ENCODE measurements at places on chromosomes 1 and 21.

DNA sequence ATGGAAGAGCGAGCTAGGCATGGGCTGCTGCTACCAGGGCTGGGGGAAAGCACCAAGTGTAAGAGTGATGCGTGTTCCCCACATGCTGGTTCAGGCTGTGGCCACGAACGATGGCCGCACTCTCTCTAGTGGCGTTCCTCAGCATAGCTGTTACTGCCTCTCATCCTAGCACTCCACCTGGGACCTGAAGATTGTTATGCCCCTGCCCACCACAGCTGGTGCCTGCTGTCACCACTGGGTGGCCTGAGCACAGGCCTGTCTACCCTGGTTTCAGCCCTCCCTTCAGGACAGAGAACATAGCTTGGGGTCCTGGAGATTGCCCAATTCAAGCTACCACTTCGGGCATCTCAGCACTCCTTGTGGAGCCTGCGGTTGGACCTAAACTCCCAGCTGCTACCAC is 80.1 kb upstream of the PDC start:
- DNase-seq: no peak

DNA sequence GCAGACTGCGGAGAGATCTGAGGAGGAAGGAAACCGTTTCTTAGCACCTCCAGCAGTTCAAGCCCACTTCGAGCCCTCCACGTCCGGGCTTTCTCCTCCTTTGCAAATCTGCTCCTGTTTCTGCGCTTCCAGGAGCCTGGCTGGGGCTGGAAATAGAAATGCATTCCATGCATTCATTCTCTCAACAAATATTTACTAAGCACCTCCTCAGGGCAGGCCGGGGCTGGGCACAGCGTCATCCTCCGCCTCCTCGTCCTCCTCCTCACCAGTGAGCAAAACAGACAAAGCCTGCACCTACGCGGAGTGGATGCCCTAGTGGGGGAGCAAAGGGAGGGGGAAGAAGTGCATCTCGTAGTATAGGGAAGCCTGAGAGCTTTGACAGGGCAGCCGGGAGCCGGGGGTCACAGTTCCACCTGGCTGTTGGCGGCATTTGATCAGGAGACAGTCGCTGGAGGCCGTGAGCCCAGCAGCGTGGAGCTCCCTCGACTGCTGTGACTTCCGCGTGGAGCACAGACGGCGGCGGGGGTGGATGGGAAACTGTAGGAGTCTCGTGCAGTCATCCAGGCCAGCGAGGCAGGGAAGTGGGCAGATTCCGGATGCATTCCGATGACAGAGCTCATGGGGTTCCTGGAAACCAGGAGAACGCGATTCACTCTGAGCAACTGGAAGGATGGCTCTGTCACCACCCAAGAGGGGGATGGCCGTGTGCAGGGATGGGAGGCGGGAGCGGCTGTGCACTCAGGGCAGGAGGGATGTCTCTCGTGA is 93.5 kb downstream of the SIK1 start:
- DNase-seq: no peak

DNA sequence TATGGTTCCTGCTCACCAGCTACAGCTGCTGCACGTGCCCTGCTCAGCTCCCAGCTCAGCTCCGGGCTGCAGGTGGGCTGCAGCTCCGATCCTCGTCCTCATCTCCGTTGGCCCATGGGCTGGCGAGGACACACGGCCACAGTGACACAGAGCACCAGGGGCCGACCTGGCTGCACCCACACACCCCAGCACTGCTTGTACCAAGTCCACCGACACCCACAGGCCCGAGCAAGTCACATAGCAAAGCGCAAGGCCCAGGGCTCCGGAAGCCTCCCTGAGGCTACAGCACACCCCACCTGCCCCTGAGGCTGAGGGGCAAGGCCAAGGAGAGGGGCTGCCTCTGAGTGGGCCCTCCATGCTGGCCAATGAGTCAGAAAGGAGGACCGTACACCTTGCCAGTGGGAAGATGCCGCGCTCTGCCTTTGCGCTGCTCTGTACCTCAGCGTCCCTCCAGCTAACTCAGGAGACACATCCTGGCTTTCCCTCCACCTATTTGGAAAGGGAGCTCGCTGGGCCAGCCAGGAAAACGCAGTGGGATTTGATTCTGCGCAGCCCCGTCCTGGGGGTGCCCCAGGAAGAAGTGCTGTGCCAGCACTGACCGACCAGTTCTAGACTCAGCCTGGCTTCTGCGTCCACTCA is 124.8 kb downstream of the SIK1 start:
- no peak for DNase-seq

DNA sequence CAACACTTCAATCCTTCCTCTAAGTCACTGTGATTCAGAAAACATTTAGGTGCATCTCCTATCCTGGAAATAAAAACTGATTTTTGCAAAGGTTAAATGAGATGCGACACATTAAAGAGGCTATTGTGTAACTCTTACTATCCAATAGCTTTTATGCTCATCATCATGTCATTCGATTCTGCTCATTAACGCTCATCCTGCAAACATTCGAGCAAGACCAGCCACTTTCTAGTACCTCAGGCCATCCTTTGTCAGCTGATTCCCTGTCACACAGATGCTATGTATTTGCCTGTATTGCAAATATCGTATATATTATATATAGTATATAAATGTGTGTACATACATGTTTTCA is 131.6 kb downstream of the TLR5 start:
- DNase-seq: no peak

DNA sequence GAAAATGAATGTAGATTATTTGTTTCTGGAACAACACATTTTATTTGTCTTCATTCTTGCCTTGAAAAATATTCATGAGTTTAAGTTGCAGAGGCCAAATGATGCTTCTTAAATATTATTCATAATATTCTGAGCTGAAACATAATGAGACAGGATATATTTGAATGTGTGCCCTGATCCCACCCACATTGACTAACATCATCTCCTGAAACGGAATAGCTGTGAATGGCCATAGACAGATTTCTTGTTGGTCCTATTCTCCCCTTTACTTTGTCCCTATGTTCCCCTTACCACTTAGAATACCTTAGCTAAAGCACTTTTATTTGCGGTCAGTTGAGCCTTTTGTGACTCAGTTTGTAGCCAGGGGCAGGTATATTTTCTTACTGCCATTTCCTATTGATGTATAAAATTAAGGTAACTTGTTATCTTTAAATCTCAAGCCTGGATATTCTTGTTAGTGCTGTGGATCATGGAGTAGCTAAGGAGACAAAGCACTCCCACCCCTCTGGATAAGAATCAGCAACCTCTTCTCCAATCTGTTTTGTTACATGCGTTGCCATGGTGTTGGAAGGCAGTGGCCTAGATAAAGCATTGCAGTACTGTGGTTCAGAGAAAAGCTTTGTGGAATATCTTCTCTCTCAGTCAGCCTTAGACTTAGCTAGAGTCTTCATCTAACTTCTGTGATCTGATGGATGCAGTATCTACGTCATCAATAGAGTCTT is 478.5 kb upstream of the DEPDC1 start:
- peak; percentile 29 for DNase-seq

GRCh38 chr1:222443566-222443965 is 104.3 kb downstream of the HHIPL2 start:
- no peak for DNase-seq

DNA sequence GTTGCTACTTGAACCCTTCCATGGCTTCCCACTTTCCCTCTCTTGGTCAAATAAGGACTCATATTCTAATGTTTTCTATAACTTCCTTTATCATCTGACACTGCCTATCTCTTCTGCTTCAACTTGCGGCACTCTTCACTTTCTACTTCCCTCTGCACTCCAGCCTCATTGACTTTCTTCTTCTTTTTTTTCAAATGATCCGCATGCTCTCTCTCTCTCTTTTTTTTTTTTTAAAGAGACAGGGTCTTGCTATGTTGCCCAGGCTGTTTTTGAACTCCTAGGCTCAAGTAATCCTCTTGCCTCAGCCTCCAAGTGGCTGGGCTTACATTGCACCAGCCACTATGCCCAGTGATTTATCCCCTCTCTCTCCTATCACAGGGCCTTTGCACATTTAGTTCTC is 7.3 kb upstream of the IL10 start:
- DNase-seq: no peak

- no peak for DNase-seq
These were observed 262.4 kb downstream of the ST6GALNAC3 start for GRCh38 chr1:76336931-76337371.

- no peak for DNase-seq
These were observed 1.1 kb downstream of the TFF2 start for GRCh38 chr21:42349420-42350317.

GRCh38 chr1:24946861-24947658 is 17.0 kb upstream of the RUNX3 start:
- DNase-seq: no peak

DNA sequence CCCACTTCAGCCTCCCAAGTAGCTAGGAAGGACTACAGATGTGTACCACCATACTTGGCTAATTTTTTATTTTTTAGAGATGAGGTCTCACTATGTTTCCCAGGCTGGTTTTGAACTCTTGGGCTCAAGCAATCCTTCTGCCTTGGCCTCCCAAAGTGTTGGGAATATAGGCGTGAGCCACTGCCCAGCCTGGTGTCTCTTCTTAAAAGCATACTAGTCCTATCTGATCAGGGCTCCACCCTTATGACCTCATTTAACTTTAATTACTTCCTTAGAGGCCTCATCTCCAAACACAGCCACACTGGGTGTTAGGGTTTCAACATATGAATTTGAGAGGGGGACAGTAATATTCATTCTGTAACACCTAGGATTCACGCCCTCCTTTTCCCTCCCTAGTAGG is 130.9 kb downstream of the GLIS1 start:
- DNase-seq: no peak

DNA sequence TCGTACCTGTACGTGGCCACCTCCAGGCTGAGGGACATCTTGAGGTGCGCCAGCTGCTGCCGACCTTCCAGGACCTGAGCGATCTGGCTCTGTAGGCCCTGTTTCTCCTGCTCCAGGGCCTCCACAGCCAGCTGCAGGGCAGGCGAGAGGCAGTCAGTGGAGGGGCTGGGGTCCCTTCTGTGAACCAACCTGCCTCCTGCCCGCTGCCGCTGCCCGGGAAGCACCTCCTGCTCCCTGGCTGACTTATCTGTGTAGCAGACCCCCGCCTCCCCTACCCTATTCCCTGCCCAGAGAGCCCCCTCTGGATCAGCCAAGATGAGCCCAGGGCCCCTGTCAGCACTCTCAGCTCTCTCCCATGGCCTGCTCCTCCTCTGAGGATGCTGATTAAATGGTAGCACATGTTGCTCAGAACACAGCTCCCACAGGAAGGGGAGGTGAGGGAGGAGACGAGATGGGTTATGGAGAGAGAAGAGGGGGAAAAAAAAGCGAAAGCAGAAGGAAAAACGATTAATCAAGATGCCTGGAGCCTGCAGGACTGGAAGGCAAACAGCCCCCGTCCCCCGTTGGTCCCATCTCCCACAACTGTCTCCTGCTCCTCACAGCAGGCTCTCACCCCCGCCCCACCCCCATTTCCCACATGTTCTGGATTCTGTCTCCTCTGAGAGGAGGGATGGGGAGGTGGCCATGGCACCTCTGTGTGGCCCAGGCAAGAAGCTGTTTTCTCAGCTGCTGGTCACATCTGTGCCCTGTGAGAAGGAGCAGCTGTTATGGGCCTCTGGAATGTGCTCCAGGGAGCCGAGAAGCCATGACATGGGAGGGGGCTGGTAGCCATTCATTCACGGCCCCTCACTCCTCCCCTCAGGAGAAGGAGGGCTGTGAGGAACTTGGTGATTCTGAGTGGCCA is 1.7 kb downstream of the NES start:
- peak; percentile 80 for DNase-seq

DNA sequence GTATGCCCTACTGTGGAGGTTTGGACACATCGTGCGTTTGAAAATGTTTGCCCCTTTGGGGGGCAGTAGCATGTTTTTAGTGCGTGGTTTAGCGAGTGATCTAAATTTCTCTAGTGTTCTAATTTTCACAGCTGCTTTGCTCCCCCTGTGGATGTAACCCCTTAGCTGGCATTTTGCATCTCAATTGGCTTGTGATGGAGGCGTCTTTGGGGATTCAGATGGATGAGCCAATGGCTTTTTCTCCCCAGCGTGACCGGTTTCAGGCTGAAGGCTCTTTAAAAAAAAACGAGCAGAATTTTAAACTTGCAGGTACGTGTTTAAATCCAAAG is 836 bp downstream of the CDC7 start:
- no peak for DNase-seq

DNA sequence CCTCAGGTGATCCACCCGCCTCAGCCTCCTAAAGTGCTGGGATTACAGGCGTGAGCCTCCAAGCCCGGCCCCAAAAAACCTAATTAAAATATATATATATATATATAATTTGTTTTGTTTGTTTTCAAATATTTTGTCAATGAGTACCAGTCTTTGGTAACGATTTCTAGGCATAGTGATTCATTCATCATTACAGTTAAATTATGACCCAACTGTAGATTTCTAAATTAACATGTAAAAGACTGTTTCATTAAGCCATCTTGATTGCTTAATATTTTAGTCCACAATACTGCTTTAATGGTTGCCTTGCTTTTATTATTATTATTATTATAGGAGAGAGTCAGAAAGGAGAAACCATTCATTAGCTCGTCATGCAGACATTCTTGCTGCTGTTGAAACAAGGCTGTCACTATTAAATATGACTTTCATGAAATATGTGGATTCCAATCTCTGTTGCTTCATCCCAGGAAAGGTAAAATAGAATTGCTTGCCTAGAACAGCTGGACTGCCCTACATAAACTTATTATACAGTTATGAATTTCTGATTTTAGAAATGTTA is 19.9 kb downstream of the FBXO28 start:
- no peak for DNase-seq

DNA sequence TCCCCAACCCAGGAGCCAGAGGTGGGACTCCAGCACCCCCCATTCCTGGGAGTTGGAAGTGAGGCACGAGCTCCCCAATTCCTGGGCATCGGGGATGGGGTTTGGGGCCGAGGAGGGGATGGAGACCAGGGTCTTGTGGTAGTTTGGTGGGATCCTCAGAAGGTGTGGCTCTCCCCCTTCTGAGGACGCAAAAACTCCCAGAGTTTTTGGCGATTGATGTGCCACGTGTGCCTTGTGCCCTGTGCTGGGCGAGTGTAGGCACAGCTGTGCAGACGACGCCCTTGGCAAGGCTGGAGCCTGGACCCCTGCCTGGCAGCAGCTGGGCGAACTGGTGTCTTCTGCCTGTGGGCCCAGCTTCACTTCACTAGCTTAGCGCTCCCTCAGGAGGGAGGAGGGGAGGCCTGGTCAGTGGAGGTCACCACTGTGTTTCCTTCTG is 2.6 kb downstream of the GUK1 start:
- no peak for DNase-seq

DNA sequence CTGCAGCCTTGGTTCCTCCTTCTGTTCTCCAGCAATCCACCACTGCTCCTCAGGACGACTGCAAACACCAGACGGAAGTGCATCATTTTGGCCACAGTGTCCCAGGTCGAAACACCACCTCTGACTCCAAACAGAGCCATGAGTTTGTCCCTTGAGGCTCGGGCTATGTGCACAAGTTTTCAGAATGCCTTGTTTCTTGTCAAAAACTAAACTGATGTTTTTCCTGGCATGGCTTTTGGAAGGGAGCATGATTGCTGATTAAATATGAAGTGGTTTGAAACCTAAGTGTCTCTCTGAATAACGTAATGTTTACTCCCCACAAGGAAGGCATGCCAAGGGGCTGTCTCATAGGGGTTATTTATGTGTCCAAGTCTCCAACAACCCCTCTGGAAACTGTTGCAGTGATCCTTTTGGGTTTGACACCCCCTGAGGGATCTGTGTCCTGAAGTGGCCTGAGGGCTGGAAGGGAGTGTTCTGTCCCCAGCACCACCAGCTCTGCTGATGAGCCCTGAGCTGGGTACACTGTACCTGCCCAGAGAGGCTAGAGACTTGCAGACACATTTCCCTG is 132.7 kb downstream of the PLPP3 start:
- no peak for DNase-seq
